ENCODE measurements at places on chromosomes 7 and 10.

GRCh38 chr10:114607358-114607998, 50.6 kb downstream of the ABLIM1 start:
- no peak for DNase-seq

DNA sequence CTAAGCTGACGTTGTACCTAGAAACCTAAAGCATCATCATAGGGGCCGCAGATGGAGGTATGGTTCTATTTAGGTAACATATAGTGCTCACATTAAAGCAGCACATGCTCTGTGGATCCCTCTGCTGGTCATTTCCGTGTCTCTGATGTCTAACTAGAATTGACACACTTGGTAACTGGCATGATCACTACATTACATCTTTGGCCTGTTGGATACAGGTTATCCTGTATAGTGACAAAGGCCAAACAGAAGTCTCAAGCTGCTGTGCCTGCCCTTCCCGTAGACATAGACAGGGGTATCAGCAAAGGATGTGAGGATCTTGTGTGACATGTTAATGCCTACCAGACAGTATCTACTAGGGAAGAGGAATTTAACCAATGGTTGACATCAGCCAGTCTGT, 51.2 kb downstream of the KIF5B start:
- DNase-seq, result peak; percentile 48

DNA sequence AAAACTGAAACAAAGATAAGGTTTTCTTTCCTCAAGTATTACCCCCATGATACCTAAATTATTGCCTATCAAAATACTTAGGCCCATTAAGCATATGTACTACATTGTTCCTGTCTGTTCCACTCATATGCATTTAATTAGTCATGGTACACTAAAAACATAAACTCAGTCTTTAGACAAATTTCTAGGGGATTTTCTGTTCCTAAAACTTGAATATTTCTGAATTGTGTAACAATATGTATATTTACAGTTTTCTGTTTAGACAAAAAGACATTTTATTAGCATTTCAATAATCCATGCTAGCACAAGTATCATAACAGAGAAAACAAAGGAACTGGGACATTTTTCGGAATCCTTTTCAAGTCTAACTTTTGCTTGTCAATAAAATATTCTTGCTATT, 234.2 kb downstream of the CRPPA start:
- no peak for DNase-seq

DNA sequence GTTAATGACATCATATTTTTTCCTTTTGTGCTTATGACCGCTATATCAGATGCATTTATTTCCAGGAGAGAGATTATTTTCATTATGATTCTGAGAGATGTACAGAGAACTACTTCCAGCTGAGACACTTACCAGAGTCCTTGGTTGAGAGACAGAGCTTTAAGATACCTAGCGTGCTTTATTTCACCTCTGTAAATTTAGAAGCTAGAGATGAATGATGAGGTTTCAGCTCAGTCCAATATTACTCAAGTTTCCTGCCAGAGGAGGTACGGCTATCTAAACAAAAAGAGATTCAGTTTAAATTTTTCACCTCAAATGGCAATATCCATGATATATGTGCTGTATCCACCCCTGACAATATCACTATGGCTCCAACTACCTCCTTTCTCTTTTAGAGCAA, 182.6 kb upstream of the FAM3C start:
- no peak for DNase-seq

DNA sequence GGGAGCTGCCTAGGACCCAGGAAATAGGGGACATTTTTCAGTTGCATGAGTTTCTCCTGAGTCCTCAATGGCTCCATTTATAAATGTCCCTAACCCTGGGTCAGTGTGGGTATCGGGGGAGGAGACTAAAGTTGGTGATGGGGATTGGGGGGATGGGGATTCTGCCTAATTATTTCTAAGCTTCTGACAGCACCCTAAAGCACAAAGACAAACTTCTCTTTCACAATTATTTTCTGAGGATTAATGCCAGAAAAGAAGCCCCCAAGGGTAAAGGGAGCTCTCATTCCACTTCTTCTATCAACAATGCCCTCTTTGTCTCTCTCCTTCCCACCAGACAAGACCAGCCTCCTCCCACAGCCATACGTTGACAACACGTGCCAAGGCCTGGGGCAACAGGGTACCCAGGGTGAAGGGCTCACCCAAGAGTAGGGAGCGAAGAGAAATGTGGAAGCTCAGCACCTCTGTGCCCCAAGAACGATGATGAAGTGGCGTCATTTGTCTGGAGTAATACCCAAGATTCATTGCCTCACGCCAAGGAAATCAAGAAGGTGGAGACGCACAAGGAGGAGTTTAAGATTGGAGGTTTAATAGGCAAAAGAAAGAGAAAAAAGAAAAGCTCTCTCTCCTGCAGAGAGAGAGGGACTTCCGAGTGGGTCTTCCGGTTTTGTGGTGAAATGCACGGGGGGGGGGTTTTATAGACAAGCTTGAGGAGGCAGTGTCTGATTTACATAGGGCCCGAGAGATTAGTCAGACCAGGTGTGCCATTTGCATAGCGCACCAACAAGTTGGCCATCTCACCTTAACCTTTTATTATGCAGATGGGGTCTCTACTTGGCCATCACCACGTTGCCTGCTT, 14.4 kb upstream of the GJC3 start:
- no peak for DNase-seq

GRCh38 chr7:43071604-43072003, 40.8 kb upstream of the HECW1 start:
- no peak for DNase-seq

All from foreskin keratinocyte (primary cell).